Activated CD8-positive, alpha-beta T cell treated with anti-CD3 and anti-CD28 coated beads, Interleukin-2, amount 10 ng/mL, durations not matched to agents 7 days and 5 days (primary cell): ENCODE measurements at places on chromosomes 2 and 18. TPM values are rescaled to one million over a fixed set of nuclear protein-coding genes. Genes with fewer than 3 reads are reported as not detected.

Gene PLCD4
- total RNA-seq, result 0.32 TPM

Gene POLE4
- 45.7 TPM for total RNA-seq

Gene FNDC4
- not detected for total RNA-seq

Gene FAM110C
- total RNA-seq, result 0.16 TPM

Gene PARD3B
- total RNA-seq, result 1.0 TPM

Gene CD207
- not detected for total RNA-seq

Gene ZBTB7C
- total RNA-seq, result not detected

Gene TNFRSF11A
- total RNA-seq, result 4.3 TPM

Gene SERPINB11
- not detected for total RNA-seq

Gene MDH1B
- 0.57 TPM for total RNA-seq

Gene COL4A4
- not detected for total RNA-seq

Gene ERICH2
- total RNA-seq, result not detected

Gene MAP2
- total RNA-seq, result not detected

Gene MITD1
- total RNA-seq, result 51.3 TPM

Gene DAW1
- total RNA-seq, result not detected

Gene NPHP1
- 0.42 TPM for total RNA-seq

Gene EMX1
- not detected for total RNA-seq

Gene ZNF236
- total RNA-seq, result 18.2 TPM

Gene RNF181
- total RNA-seq, result 91.0 TPM

Gene EVA1A
- not detected for total RNA-seq

Gene ITGB6
- not detected for total RNA-seq

Gene TFCP2L1
- total RNA-seq, result 0.16 TPM

Gene GTF2A1L
- not detected for total RNA-seq
